ENCODE measurements at places on chromosomes 16 and 17.

DNA sequence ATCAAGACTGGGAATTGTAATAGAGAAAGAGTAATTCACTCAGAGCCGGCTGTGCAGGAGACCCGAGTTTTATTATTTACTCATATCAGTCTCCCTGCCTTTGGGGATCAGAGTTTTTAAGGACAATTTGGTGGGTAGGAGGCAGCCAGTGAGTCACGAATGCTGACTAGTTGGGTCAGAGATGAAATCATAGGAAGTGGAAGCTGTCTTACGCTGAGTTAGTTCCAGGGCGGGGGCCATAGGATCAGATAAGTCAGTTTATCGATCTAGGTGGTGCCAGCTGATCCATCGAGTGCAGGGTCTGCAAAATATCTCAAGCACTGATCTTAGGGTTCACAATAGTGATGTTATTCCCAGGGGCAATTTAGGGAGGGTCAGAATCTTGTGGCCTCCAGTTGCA lies 20.2 kb upstream of the GUCY2D start:
- DNase-seq = no peak

DNA sequence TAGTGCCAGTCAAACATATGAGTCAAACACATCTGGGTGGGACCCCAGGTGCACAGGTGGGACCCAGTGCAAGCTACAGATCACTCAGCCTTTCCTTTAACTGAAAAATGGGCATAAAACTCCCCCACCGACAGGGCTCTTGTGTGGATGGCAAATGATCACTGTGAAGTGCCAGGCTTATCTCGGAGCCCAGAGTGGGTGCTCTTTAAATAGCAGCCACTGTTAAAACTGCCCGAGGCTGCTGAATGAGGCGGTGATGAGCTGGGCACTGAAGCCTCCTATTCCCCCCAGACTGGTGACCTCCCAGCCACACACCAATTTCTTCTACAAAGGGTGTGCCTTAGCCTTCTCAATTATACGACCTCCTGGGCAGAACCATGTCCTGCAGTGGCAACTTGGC lies 433.8 kb downstream of the SLC39A11 start:
- DNase-seq = no peak

DNA sequence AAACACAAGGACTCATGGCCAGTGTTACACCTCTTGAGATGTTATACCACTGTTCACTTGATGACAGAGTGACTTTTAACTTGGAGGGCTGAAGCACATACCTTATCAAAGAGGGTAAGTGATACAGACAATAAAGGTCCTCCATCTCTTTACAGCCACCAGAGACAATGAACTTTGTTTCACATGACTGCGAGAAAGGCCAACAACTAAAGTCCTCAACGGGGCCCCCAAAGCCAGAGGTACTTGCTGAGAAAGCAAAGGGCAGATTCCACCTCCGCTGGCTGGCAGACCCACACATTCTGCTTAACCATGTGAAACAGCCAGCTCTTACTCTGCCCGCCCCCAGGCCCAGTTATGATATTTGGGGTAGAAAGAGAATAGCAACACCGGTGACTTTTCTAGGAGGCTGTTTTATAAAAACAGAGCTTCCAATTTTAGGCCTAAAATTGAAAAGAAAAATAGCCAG lies 21.4 kb downstream of the DCUN1D3 start:
- no peak for DNase-seq

GRCh38 chr17:77772461-77772897 lies 186.0 kb upstream of the TNRC6C start:
- DNase-seq = peak; percentile 59

DNA sequence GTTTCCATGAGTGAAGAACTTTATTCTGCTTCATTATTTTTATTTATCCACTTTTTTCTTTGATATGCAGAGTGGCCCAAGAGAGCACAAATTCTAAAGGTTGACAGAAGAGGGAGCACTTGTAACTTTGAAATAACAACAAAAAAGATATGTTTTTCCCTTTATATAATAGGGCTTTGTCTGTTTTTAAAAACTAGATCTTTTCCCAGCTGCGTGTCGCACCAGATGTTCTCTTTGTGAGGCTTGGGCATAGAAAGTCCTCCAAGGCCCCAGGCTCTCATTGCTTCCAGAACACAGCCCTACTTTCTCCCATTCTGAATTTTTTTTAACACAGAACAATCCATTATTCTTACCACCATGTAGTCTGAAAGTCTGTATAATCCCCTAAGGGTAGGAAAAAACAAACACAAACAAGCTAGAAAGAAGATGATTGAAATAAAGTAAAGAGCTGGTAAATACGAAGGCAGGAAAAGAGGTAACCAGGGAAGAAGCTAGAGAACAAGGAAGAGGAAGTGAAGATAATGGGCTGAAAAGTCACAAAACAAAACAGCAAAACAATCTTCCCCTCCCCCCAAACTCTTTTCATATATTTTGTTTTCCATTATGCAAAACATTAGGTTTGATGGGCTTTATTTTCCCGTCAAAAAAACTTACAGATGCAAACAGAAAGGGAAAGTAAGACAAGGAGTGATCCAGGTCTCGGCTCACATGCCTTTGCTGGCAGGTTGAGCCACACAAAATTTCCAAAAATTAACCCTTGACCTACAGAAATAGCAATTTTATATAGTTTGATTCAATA lies 160.4 kb downstream of the ABCA8 start:
- no peak for DNase-seq

DNA sequence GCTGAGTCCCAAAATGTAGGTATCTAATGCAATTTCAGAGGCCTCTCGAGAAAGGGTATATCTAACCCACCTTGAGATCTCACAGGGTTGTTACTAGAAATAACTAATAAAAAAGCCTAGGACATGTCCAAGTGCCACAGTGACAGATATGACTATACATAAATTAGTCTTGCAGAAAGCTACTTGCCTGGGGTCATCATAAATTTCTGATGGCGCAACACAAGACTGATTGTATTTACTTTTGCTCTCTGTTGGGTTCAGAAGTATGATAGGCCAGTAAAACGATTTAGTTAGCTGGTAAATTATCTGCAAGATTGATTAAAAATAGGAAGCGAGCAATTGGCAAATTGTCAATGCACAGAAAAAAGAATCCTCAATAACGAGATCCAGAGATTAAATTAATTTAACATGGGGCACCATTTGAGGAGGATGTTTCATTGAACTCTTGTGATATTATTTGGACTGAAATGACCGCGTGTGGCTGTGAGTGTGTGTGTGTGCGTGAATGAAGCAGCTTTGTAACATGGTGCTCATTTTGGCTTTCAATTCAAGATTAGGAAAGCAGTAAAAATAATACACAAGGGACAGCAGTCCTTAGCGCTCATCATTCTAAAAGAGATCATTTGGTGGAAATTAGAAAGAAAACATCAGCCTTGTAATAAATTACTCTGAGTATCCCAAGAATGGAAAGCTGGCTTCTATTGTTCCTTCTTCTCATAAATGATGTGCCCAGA lies 157.4 kb upstream of the ZFHX3 start:
- DNase-seq = no peak

DNA sequence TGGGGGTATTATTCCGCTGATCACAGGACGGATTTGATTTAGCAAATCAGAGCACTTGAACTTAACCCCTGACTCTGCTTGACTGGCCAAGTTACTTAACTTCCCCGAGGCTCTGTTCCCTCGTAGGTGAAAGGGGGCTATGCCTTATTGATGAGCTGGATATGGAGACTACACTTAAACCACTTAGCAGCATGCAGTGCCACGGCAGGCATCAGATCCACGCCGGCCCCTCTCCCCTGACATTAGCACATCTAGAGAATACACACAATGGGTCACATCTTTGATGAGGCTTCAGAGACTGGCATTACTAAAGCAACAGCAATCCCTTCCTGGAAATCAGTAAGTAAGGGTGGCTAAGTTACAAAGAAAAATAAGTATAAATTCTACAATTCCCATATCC lies 71.0 kb downstream of the ABCC12 start:
- no peak for DNase-seq

GRCh38 chr16:50282955-50283631 lies 16.7 kb downstream of the ADCY7 start:
- DNase-seq = no peak

DNA sequence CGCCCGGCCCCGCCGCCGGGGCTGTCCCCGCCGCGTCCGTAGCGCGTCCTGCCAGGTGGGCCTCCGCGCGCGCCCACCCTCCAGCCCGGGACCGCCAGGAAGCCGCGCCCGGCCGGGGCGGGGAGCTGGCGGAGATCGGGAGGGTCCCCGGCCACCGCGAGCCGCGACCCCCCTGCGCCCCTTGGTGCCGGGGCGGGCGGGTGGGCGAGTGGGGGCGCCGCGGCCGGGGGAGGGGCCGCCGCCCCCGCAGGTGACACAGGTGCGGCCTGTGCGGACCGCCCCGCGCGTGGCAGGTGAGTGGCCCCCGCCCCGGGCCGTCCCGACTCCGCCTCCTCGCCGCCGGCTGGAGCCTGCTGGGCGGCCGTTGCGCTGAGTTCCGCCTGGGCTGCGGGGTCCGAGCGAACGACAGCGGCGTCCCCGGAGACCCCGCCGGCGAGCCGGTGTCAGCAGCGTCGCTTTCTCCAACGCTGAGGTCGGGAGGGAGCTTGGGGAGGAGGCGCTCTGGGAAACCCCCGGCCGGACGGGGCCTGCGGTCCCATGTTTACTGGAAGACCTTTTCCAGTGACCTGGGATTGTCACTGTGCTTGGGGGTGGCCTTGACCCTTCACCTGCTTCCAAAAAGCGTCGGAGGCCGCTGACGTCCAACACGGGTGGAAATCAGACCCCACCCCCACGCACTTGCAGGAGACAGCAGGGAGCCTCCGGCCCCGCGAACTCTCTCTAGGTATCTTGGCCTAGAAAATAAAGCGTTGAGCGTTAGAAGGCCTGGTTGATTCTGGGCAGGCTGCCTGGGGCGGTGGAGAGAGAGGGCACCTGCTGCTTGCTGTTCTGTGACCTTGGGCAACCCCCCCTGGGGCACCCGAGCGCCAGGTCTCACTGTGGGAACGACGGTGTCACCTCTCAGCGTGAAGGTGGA lies 542 bp downstream of the KLHL36 start:
- no peak for DNase-seq

DNA sequence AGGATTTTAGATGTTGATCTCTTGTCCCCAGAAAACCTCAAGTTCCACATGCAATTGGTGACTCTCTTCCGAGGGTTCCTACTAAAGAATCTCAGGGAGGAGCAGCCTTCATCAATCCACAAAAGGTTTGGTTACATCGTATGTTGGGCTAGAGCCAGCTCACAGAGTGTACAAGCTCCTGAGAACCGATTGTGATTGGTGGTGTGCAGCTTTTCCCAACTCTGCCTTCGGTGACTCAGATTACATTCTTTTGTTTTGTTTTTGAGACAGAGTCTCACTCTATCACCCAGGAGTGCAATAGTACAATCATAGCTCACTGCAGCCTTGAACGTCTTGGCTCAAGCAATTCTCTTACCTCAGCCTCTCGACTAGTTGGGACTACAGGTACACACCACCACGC lies 172.4 kb downstream of the PMP22 start:
- DNase-seq = no peak

DNA sequence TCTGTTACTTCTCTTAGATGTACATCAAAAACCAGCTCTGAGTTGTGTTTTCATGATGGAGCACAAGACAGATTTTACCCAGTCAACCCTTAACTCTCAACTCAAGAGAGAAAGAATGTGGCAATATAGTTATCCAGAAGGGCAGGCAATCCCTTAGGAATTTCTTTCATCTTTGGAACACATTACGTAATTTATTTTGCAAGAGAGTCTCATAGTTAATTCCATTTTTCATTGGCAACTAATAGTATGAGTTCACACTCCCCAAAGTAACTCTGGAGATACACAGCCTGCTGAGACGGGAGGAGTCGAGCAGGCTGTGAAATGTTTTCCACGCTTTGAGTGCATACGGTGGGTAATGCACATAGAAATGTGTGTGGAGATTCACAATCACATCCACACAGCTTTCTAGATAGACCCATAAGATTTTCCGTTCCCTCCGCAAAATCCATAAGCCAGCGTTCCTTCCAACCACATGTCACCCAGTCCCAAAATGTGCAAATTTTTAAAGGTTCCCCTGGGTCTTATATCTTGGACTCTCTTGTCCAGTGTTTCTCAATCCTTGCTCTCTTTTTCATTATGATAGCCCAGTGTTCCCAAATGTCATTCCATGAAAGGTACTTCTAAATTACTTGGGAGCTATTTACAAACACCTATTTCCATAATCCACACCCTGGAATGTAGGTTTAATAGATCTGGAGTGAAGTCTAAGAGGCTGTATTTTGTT lies 8.4 kb upstream of the CDRT4 start:
- no peak for DNase-seq

DNA sequence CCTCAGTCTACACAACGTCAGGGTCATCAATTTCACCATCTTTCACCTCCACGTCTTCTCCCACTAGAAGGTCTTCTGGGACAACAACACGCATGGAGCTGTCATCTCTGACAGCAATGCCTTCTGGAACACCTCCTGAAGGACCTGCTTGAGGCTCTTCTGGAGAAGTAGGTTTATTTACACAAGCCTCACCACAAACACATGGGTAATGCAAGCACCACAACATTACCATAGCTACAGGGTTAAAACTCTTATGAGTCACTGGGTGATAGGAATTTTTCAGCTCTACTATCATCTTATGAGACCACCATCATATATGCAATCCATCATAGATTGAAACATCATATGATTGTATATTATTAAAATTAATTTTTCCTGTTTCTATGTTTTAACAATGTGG lies 215.4 kb downstream of the CHD9NB start:
- no peak for DNase-seq

DNA sequence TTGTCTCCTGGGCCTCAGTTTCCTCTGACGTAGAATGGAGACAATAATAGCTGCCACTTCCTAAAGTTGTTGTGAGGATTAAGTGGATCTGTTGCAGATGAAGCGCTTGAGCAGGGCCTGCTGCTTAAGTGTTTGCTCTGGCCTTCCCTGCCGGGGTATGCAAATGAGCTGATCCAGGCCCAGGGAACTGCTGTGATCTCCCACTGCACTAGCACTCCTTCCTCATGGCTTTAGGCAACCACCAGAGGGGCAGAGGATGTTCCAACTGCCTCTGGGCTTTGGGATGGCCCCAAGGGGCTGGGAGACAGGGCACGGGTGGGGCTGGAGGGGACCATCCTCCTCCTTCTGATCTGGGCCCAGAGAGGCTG lies 6.2 kb downstream of the SBK1 start:
- DNase-seq = peak; percentile 8

DNA sequence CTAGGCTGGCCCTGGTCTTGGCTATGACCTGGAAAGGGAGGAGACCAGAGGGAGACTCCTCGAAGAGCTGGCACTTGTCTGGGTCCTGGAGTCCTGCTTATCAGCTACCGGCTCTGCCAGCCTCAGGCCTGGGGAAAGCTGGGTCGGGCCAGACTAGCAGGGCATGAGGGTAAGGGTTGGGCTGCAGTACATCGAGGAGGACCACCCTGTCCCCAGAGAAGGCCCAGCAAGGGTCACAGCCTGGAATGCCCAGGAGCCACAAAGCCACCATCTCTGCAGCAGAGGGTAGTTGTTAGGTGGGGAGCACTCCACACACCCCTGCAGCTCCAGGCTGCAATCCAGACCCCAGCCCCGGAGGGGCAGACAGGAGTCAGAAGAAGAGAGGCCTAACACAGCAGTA lies 54.0 kb downstream of the SLC6A2 start:
- DNase-seq = no peak

- no peak for DNase-seq
Measured at GRCh38 chr16:66566051-66566901, at the start of gene CMTM1. CMTM1 (plus strand) TSS chr16:66566439; CDS start chr16:66566514, 75 bp downstream.

GRCh38 chr16:86739808-86740207 lies 161.5 kb downstream of the FOXL1 start:
- DNase-seq = no peak
